ENCODE measurements at places on chromosomes 4 and X.

GRCh38 chr4:168849997-168850396 lies 160.1 kb downstream of the CBR4 start:
- no peak for DNase-seq

- no peak for DNase-seq
Observed at GRCh38 chr4:18934197-18934596, 912.6 kb upstream of the LCORL start.

GRCh38 chrX:32571579-32571978 lies 639.8 kb downstream of the DMD start:
- no peak for DNase-seq

GRCh38 chrX:108177351-108178142 lies 86.0 kb downstream of the ATG4A start:
- DNase-seq, result no peak

DNA sequence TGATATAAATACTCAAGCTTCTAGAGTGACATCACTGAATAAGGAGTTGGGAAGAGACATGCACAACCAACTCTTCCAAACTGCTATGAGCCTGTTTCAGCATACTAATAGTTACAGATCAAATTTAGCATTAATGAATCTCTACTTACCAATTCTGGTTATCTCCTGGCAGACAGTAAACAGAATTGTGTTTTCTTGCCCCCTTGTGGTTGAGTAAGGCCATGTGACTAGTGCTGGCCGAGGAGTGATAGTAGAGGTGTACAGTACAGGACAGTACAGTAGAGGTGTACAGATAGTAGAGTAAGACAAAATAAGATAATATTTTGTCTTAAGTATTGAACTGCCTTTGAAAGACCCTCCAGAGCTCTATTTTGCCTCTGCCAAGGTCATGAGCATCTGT lies 681.4 kb downstream of the GABRG1 start:
- no peak for DNase-seq
